ENCODE measurements at places on chromosomes 3 and 15.

GRCh38 chr3:170499562-170500156 is 81.0 kb downstream of the CLDN11 start:
- DNase-seq: peak; percentile 62

DNA sequence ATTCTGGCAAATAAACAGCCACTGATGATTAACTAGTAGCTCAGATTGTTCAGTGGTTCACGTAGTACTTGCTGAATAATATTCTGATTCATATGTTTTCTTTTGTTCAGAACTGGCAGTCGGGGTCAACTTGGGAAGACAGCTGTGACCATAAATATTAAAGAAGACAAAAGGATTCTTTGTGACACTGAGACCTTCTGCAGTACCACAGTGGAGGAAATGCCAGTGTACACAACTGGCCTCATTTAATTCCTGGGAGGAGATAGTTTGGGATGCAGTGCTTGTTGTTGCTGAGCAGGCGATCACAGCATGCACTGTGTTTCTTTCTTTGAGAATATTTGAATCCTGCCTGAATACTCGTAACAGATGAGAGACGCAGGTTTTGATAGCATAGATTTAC is 26.7 kb upstream of the MCF2L2 start:
- DNase-seq: no peak

DNA sequence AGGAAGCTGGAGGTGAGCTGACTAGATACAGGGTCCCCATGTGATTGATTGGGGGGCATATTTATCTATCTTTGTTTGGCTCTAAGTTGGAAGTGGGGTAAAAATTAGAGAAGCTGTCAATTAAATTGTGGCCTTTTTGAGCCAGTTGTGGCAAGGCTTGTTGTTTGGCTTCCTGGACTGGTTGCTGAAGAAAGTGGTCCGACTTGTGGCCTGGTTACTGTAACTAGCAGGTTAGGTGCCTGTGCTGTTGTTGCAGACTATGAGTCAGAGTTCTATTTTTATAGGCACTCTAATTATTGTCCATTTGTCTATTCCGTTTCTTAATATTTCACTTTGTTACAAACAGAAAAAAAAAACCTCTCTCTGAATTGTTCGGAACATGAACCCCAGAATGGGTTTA is 129.1 kb upstream of the CNTN6 start:
- DNase-seq: no peak

- DNase-seq: no peak
Measured at GRCh38 chr3:25277503-25277902, 150.6 kb upstream of the RARB start.

- DNase-seq: no peak
Measured at GRCh38 chr15:57502116-57502515, 89.6 kb upstream of the MYZAP start.

- DNase-seq: no peak
Measured at GRCh38 chr3:192260116-192261010, 467.0 kb downstream of the FGF12 start.

- peak; percentile 55 for DNase-seq
Measured at GRCh38 chr3:183188895-183189462, 26.4 kb upstream of the LAMP3 start.

DNA sequence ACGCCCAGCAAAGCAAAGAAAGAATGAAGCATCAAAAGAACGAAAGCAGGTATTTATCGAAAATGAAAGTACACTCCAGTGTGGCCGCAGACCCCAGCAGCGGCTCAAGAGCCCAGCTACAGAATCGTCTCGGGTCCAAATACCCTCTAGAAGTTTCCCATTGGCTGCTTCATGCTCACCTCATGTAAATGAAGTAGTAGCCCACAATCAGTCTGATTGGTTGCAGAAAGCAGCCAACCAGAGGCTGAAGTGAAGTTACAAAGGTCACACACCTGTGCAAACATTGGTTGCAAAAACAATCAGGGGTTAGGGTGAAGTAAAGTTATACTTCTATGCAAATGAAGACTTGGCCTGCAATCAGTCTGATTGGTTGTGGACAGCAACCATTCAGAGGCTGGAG is 32.0 kb downstream of the SV2B start:
- DNase-seq: no peak

- DNase-seq: no peak
Measured at GRCh38 chr3:156469456-156469855, 85.5 kb downstream of the SSR3 start.

DNA sequence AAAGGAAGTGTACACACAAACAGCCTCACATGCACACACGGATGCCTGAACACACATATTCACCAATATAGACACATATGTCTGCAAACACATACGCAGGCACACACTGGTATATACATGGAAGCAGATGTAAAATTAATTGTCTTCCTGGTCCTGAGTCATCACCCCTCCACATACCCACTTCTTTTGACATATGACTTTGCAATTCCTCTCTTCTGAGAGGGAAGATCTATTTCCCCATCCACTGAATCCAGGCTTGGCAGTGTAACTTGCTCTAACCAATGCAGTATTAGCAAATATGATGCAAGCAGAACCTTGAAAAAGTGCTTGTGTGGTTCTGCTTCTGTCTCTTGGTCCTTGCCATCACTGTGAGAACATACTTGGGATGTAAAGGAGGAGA is 76.8 kb upstream of the HRH1 start:
- DNase-seq: no peak

GRCh38 chr3:188338086-188338485 is 184.1 kb downstream of the LPP start:
- no peak for DNase-seq

GRCh38 chr3:116929505-116930222 is 220.1 kb downstream of the TUSC7 start:
- DNase-seq: no peak

DNA sequence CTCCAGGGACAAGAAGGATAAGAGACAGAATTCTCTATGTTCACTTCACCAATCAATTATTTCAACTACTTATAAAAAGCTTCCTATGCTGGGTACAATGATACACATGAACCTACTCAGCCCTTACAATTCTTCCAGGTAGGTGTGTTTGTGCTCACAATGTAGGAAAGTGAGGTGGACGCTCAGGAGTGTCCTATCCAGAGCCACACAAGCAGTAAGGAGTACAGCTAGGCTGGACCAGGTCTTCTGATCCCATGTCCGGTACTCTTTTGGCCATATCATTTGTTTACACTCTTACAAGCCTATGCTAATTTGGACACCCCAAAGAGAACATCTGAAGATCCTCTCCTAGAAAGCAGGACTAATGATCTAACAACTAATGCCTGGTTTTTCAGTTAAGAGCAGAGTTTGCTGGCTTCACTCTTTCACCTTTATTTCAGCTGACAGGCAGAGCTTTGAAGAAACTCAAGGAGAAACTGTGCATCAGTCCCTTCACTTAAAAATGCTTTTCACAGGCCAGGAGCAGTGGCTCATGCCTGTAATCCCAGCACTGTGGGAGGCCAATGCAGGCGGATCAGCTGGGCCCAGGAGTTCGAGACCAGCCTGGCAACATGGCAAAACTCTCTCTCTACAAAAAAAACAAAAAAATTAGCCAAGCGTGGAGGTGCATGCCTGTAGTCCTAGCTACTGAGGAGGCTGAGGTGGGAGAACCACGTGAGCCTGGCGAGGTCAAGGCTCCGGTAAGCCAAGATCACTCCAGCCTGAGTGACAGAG is 27.5 kb downstream of the IGF2BP2 start:
- no peak for DNase-seq

GRCh38 chr15:79948761-79949160 is 22.2 kb downstream of the BCL2A1 start:
- DNase-seq: no peak

DNA sequence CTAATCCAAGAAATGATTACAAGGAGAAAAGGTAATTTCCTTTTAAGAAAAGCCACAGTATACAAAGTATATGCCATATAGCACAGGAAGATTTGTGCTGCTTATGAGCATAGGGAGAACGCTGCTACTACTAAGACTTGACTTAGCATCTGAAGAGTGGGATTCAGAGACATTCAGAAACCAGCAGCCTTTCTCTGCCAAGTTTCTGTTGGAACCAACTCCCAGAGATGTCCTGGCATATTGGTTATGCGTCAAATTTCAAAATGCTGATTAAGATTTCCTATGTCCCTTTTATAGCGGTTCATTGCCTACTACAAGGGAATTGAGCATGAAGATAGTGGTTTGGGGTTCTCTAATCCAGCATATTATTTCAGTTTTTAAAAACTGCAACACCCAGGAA is 4.9 kb downstream of the NR2E3 start:
- no peak for DNase-seq

DNA sequence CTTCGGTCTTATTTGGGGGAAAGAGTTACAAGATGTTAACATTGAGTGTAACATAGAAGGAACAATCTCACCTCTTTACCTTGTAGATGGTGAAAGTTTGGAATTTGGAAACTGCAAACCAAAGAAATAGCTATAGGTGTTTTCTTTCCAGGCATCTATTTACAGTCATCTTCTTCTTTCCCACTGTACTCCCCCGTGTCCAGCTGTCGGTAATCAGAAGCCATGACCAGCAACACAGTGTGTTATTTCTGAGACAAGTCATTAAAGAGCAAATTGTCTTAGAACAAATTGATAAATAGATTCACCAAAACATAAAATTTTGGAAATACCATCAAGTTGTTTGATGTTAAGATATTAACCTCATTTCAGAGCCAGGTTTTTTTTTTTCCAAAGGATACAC is 590.5 kb upstream of the NAALADL2 start:
- DNase-seq: no peak

Measured in GM13977 (cell line).